Fibroblast of lung (primary cell): ENCODE measurements at places on chromosomes 1 and 21. TPM values are rescaled to one million over a fixed set of nuclear protein-coding genes. Genes with fewer than 3 reads are reported as not detected.

- H3K27me3 ChIP-seq: no peaks in the 10 kb centered on the region
- H3K36me3 ChIP-seq: no peaks in the 10 kb centered on the region
- H3K4me3 ChIP-seq: no peak overlapping the region
- no peak overlapping the region for H3K27ac ChIP-seq
Observed at GRCh38 chr1:97457446-97458089, 463.3 kb downstream of the DPYD start.

DNA sequence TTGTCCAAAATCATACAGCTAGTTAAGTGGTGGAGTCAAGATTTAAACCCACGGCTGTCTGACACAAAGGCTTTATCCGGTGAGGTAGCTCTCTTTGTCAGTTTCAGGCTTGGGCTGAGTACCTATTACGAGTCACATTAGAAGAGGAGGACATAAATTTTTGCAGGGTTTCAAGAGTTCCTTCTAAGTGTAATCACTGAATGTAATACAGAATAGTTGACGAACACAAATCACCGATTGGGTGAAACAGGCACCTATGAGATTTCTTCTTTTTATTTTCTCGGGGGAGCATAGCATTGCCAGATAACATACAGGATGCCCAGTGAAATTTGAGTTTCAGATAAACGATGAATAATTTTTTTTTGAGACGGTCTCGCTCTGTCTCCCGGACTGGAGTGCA is 847 bp downstream of the PSMD4 start:
- H3K27ac ChIP-seq: peak overlapping the region; percentile 94
- no peak for DNase-seq
- peak overlapping the region; percentile 88 for H3K4me3 ChIP-seq
- no peaks in the 10 kb centered on the region for H3K27me3 ChIP-seq
- no peaks in the 10 kb centered on the region for H3K4me1 ChIP-seq
- H3K36me3 ChIP-seq: peaks cover under 1% of the 10 kb centered on the region

GRCh38 chr1:25530186-25531081 is 13.0 kb upstream of the LDLRAP1 start:
- DNase-seq: no peak
- H3K4me3 ChIP-seq: no peak overlapping the region
- H3K36me3 ChIP-seq: no peaks in the 10 kb centered on the region
- no peaks in the 10 kb centered on the region for H3K27me3 ChIP-seq
- H3K27ac ChIP-seq: no peak overlapping the region
- no peaks in the 10 kb centered on the region for H3K4me1 ChIP-seq

GRCh38 chr1:200290010-200290685 is 119.7 kb downstream of the ZNF281 start:
- H3K4me1 ChIP-seq: no peaks in the 10 kb centered on the region
- H3K4me3 ChIP-seq: no peak overlapping the region
- H3K27ac ChIP-seq: no peak overlapping the region
- no peak for DNase-seq

DNA sequence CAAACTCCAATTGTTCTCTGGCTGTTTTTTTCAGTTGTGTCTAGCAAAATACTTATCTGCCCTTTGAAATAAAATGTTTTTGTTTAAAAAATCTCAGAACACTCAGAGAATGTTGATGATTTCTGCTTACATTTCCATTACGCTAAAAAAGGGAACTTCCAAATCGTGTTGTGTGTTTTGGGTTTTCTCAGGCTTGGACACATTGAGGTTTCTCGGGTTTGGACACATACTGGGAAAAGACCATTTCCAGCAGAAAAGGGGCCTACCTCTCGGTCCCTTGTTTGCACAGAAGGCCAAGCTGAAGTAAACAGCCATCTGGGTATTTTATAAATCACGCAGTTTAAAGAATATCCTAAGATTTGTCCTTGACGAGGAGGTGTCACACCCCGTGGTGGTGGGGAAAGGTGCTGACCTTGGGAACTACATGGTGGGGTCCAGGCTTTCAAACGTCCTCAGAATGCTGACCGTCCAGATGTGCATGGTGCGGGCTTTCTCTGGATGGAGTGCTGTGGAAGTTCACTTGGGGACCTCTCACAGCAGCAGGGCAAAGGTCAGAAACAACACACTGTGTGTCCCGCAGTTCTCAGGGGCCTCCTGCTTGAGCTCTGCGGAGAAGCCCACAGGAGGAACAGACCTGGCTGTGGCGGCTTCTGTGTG is 67.8 kb downstream of the SLC37A1 start:
- H3K4me3 ChIP-seq: no peak overlapping the region
- H3K27me3 ChIP-seq: no peaks in the 10 kb centered on the region
- H3K4me1 ChIP-seq: no peaks in the 10 kb centered on the region
- H3K36me3 ChIP-seq: no peaks in the 10 kb centered on the region
- no peak overlapping the region for H3K27ac ChIP-seq

- H3K27ac ChIP-seq: peak overlapping the region; percentile 45
- H3K4me3 ChIP-seq: no peak overlapping the region
- no peaks in the 10 kb centered on the region for H3K36me3 ChIP-seq
- peaks cover 4% of the 10 kb centered on the region for H3K4me1 ChIP-seq
Observed at GRCh38 chr1:16164213-16165072, 8.6 kb upstream of the EPHA2 start.

DNA sequence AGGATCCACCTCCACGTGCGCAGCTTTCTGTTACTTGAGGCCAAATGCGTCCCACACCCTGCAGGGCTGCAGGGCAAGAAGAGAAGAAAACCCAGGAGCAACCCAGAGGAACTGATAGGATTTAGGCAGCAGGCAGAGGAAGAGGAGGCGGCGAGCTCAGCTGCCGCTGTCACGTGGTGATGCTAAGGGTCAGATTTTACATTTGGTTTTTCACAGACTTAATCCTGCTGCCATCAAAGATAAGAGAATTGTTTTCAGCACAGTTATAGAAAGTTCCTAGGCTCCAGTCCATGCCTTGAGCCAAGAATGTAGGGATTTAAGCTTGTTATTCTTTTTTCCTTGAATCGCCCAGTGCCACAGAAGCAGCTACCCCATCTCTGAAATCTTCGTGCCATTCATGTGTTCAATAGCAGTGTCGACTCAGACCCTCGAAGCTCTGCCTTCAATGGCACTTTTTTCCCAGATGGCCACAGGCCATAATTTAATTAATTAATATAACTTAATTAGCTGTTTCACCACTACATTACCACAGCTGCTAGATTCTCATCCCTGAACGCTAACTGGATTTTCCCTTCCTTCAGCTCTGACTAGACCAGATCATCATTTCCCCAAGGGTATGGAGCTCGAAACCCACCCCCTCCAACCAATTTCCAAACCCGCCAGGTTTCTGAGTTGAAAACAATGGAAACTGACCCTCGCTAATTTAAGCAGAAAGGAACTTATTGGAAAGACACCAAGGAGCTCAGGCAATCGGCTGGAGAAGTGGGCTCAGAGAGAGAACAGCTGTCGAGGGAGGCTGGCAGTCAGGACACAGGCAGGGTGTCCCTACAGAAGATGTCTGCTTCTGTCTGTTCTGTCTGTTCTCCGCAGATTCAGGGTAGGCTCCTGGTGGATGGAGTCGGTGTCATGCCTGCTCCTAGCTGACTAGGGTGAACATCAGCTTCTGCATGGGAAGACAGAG is 36.2 kb downstream of the LDLRAP1 start:
- H3K4me1 ChIP-seq: no peaks in the 10 kb centered on the region
- no peak overlapping the region for H3K27ac ChIP-seq
- no peak overlapping the region for H3K4me3 ChIP-seq
- H3K36me3 ChIP-seq: no peaks in the 10 kb centered on the region

- no peak for DNase-seq
- H3K27me3 ChIP-seq: no peaks in the 10 kb centered on the region
- H3K27ac ChIP-seq: no peak overlapping the region
- no peak overlapping the region for H3K4me3 ChIP-seq
- peaks cover 8% of the 10 kb centered on the region for H3K4me1 ChIP-seq
Observed at GRCh38 chr1:22133931-22134324, 9.0 kb downstream of the WNT4 start.

GRCh38 chr1:108913105-108913948 is 36.5 kb downstream of the GPSM2 start:
- peak; percentile 54 for DNase-seq
- no peaks in the 10 kb centered on the region for H3K27me3 ChIP-seq

GRCh38 chr1:116150368-116150767 is 39.2 kb downstream of the MAB21L3 start:
- H3K4me1 ChIP-seq: no peaks in the 10 kb centered on the region
- H3K4me3 ChIP-seq: no peak overlapping the region
- no peak for DNase-seq
- H3K27ac ChIP-seq: no peak overlapping the region

DNA sequence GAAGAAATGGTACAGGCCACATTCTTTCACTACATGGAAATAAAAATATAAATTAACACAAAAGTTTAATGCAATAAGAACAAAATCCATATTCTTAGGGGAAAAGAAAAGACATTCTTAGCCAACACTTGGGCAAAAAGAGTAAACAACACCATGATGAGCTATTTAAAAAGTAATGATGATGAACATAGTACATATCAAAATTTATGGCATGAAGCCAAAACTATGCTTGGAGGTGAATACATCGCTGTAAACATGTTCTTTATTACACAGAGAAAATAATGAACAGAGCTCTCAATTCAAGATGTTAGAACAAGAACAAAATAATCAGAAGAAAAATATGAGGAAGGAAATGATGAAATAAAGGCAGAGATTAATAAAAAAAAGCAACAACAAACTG is 158.2 kb downstream of the ZSCAN20 start:
- no peaks in the 10 kb centered on the region for H3K27me3 ChIP-seq
- no peak overlapping the region for H3K4me3 ChIP-seq
- DNase-seq: no peak
- no peaks in the 10 kb centered on the region for H3K4me1 ChIP-seq
- no peaks in the 10 kb centered on the region for H3K36me3 ChIP-seq

- DNase-seq: no peak
- peaks cover 17% of the 10 kb centered on the region for H3K4me1 ChIP-seq
Observed at GRCh38 chr1:94725566-94725965, 94.6 kb upstream of the SLC44A3 start.

GRCh38 chr1:194378517-194378916 is 1192.1 kb upstream of the B3GALT2 start:
- peak; percentile 17 for DNase-seq
- no peaks in the 10 kb centered on the region for H3K27me3 ChIP-seq
- no peaks in the 10 kb centered on the region for H3K4me1 ChIP-seq
- H3K36me3 ChIP-seq: no peaks in the 10 kb centered on the region

DNA sequence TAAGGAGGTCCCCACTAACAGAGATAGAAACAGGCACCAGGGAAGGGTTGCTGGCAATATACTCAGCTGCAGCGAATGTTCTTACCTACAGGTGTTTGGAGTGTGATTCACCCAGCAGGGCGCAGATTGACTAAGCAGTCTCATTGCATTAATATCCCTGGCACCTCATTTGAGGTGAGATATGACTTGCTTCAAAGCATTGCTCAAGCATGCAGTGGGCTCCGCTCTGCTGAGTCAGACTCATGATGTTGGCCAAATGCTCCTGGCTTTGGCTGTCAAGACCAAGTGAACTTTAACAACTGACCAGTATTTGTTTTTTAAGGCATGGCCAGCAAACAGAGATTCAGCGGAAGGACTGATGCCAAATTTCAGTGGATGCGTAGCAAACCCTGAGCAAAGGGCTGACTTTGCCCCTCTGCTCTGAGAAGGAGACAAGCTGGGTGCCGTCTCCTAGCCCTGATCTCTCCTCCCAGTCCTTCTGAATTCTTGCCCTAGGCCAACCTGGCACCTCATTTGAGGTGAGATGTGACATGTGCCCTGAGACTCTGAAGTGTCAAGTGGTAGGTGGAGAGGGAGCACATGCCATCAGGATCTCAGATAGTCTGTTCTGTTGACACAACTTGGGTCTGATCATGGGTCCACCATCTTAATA is 187.1 kb upstream of the COA6 start:
- no peaks in the 10 kb centered on the region for H3K36me3 ChIP-seq
- no peak overlapping the region for H3K27ac ChIP-seq
- peak; percentile 98 for DNase-seq
- no peaks in the 10 kb centered on the region for H3K27me3 ChIP-seq
- no peaks in the 10 kb centered on the region for H3K4me1 ChIP-seq

- H3K27me3 ChIP-seq: no peaks in the 10 kb centered on the region
- H3K36me3 ChIP-seq: no peaks in the 10 kb centered on the region
- no peaks in the 10 kb centered on the region for H3K4me1 ChIP-seq
- no peak for DNase-seq
- H3K4me3 ChIP-seq: no peak overlapping the region
- no peak overlapping the region for H3K27ac ChIP-seq
Observed at GRCh38 chr1:178743801-178744200, 18.8 kb downstream of the RALGPS2 start.

DNA sequence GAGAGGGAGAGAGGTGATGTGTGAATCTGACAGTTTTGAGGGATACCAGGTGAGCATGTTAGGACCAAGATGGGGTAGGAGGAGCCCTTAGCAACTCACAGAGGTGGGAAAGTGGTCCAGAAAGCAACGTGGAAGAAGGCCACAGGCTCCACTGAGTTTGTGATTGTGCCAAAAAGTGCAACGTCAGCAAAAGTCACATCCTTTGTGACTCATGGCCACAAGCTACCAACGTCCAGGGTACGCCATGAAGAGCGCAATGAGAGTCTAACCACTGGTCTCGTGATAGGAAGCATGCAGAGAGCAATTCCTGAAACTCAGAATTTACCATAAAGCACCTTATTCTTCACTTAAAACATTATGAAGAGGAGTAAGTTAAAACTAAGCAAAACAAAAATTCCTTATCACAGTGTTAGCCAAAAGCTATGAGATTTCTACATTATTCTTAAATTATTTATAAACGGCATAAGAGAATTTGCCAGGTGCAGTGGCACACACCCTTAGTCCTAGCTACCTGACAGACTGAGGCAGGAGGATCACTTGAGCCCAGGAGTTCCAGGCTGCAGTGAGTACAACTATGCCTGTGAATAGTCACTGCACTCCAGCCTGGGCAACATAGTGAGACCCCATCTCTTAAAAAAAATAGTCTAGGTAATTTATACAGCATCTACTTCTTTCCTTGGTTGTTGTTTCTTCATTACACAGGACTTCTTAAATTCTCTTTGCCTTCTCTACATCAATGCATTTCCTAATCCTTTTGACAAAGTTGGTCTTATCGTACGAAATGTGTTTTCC is 55.2 kb downstream of the COLGALT2 start:
- no peak overlapping the region for H3K4me3 ChIP-seq
- no peaks in the 10 kb centered on the region for H3K27me3 ChIP-seq
- no peaks in the 10 kb centered on the region for H3K36me3 ChIP-seq
- DNase-seq: no peak
- H3K27ac ChIP-seq: no peak overlapping the region
- H3K4me1 ChIP-seq: peaks cover 13% of the 10 kb centered on the region

GRCh38 chr1:37315371-37315846 is 159.0 kb upstream of the ZC3H12A start:
- no peaks in the 10 kb centered on the region for H3K36me3 ChIP-seq
- no peak overlapping the region for H3K4me3 ChIP-seq
- no peaks in the 10 kb centered on the region for H3K4me1 ChIP-seq
- peaks cover 16% of the 10 kb centered on the region for H3K27me3 ChIP-seq
- no peak overlapping the region for H3K27ac ChIP-seq

DNA sequence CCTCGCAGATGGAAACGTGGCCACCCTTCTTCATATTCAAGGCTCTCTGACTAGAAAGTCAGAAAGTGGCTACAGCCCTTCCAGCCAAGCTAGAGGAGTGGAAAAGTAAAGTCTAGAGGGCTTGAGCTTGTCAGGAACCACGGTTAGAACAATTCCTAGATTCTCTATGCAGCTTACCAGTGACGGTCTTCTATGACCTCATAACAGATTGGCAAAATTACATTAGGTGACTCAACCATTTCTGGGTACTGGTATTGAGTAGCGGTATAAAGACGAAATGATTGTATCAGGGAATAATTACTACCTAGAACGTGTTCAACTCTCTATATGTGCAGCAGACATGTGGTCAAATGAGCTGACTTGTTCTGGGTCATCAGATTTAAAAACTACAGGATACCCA is 155.0 kb upstream of the RUNX1 start:
- no peak overlapping the region for H3K4me3 ChIP-seq
- peaks cover 41% of the 10 kb centered on the region for H3K4me1 ChIP-seq
- H3K27me3 ChIP-seq: no peaks in the 10 kb centered on the region

UBQLN4 gene
- 8.7 and 11.1 TPM in 2 replicates for total RNA-seq

CATSPERE gene
- total RNA-seq: 0.77 and 0.99 TPM in 2 replicates

OR2T2 gene
- total RNA-seq: not detected in 2 replicates

SNIP1 gene
- total RNA-seq: 10.9 and 11.3 TPM in 2 replicates

UBL4B gene
- total RNA-seq: under 0.01 TPM in 1 of 2 replicates, not detected in the other

SGIP1 gene
- total RNA-seq: 11.0 and 37.8 TPM in 2 replicates

SH3BP5L gene
- total RNA-seq: 19.8 and 20.3 TPM in 2 replicates
